ENCODE measurements at places on chromosomes 13 and 19. TPM values are rescaled to one million over a fixed set of nuclear protein-coding genes. Genes with fewer than 3 reads are reported as not detected.

Gene ACP7
- 0.11 TPM for total RNA-seq

Gene ZNF211
- 14.3 TPM for total RNA-seq

Gene ICAM4
- total RNA-seq: 3.1 TPM

Gene TUBA3C
- total RNA-seq: not detected

Gene SMAD9
- 0.71 TPM for total RNA-seq

Gene ANKLE1
- 9.1 TPM for total RNA-seq

Gene TGFBR3L
- 7.4 TPM for total RNA-seq

Gene PSG5
- not detected for total RNA-seq

Gene NANOS2
- total RNA-seq: 0.18 TPM

Gene LGALS14
- not detected for total RNA-seq

Gene ERICH6B
- not detected for total RNA-seq

Gene ODAD3
- 4.8 TPM for total RNA-seq

Gene BRSK1
- 52.4 TPM for total RNA-seq

Gene PLEKHA4
- total RNA-seq: 17.7 TPM
